AG08395 (cell line): ENCODE measurements at places on chromosomes 13 and 19.
A peak's percentile ranks its signal among the peaks of the same experiment; 100 is the strongest.

GRCh38 chr19:17564781-17565180 lies 9.3 kb downstream of the COLGALT1 start:
- no peak for DNase-seq

GRCh38 chr13:49927755-49928154 lies 8.4 kb downstream of the SPRYD7 start:
- peak; percentile 69 for DNase-seq

GRCh38 chr19:47615230-47615629 lies 6.3 kb downstream of the BICRA start:
- no peak for DNase-seq

GRCh38 chr19:56423985-56424353 lies 19.8 kb downstream of the ZNF583 start:
- DNase-seq = no peak

GRCh38 chr19:47510516-47511127 lies 4.2 kb downstream of the NAPA start:
- DNase-seq = no peak

- peak; percentile 96 for DNase-seq
Observed at GRCh38 chr19:49690656-49691242, at the start of gene CPT1C. CPT1C (plus strand) TSS chr19:49691116; CDS start chr19:49692253, 1,137 bp downstream.

DNA sequence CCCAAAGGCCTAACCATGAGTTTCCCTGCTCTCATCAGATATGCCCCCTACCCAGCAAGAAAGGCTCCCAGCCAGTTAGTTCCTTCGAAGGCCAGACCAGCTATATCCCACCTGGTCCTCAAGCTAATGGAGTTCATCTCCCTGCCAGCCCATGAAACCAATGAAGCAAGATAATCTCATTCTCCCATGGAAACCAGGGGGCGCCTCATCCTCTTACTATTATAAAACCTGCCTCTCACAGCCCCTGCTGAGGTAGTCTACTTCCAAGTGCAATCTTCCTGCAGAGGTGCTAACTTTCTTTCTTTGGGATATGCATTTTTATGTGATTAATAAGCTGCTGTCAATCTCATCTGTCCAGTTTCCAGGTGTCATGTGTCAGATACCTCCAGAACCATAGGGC lies 34.0 kb upstream of the ZNF573 start:
- no peak for DNase-seq

- no peak for DNase-seq
Observed at GRCh38 chr19:43690890-43691289, 20.9 kb upstream of the PLAUR start.

DNA sequence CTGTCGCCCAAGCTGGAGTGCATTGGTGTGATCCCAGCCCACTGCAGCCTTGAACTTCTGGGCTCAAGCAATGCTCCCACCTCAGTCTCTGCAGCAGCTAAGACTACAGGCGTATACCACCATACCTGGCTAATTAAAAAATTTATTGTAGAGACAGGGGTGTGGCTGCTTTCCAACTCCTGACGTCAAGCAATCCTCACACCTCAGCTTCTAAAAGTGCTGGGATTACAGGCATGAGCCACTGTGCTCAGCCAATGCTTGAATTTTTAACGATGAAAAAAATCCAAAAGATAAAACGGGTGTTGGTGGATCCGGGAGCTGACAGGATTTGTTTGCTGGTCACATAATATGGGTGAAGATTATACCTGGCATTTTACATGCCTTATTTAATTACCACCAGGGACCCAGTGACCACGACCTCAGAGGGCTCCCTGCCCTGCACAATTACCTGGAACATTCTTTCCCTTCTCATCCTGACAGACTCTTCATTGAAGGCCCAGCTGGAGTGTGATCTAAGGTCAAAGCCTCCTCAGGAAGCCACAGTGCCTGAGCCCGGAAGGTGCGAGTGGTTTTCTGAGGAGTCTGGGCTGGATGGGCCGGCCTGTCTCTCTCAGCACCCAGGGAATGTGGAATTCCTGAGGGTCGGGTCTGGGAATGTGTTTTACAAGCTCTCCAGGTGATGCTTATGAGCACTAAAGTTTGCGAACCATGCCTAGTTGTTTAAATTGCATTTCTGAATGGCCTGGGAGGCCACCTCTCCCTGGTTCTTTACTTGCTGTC lies 193.3 kb downstream of the USP12 start:
- no peak for DNase-seq

DNA sequence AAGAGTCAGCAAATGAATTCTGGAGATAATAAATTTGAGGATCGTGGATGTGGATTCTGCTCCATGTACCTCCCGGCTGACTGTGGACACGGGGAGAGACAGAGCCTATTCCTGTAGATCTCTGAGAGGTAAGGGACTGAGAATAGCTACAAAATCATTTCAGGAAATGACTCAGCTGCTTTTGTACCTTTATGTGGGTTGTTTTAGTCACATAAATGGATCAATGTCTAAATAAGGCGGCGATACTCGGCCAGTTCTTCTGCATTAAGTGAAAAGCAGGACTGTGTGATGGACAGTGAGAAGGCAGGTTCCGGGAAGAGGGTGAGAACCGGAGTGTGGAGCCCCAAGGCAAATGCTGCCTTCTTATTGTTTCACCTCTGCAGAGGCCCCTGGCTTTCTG lies 128.1 kb downstream of the EFNB2 start:
- no peak for DNase-seq

GRCh38 chr13:48733739-48734335 lies 80.1 kb downstream of the CYSLTR2 start:
- no peak for DNase-seq

DNA sequence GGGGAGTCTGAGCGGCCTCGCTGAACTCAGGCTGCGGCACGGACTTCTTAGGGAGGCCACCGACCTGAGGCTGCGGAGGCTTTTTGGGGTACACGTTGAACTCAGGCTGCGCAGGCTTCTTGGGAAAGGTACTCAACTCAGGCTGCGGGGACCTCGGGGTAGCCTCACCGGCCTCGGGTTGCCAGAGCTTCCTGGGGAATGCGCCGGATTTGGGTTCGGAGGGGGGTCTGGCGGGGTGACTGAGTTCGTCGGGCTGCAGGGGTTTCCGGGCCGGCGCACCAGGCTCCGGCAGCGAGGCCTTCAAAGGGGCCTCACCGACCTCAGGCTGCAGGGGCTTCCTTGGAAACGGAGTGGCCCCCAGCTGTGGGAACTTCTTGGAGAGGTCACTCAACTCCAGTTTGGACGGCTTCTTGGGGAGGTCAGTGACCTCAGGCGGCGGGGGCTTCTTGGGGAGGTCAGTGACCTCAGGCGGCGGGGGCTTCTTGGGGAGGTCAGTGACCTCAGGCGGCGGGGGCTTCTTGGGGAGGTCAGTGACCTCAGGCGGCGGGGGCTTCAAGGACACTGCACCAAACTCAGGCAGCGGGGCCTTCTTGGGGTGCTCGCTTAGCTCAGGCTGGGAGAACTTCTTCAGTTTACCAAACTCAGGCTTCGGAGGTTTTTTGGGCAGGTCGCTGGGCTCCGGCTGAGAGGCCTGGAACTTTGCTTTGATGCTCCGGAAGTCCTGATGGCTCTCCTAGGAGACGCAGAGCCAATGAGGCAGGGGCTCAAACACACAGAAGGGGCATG lies 3.2 kb downstream of the PRAM1 start:
- DNase-seq = no peak

GRCh38 chr13:82116422-82116989 lies 1765.8 kb downstream of the SLITRK1 start:
- no peak for DNase-seq

DNA sequence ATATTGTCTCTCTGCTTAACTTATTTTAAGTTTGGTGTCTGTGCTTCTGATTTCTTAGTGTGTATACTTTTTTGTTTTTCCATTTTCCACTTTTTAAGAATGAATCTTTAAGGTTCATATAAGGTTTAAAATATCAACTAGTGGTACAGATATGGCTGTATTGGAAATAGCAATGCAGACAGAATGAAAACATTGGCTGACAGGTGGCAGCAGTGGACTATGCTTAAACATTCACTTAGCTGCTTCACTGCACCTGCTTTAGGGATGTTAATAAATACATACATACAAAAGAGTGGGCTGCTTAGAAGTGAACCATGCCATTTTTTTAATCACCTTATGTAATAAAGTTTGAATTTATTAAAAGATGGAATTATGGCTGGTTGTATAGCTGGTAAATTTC lies 27.3 kb downstream of the TM9SF2 start:
- DNase-seq = no peak

- no peak for DNase-seq
Observed at GRCh38 chr13:24275041-24275440, 34.3 kb upstream of the C1QTNF9 start.

GRCh38 chr19:9945319-9945966 lies 9.1 kb upstream of the OLFM2 start:
- peak; percentile 94 for DNase-seq

DNA sequence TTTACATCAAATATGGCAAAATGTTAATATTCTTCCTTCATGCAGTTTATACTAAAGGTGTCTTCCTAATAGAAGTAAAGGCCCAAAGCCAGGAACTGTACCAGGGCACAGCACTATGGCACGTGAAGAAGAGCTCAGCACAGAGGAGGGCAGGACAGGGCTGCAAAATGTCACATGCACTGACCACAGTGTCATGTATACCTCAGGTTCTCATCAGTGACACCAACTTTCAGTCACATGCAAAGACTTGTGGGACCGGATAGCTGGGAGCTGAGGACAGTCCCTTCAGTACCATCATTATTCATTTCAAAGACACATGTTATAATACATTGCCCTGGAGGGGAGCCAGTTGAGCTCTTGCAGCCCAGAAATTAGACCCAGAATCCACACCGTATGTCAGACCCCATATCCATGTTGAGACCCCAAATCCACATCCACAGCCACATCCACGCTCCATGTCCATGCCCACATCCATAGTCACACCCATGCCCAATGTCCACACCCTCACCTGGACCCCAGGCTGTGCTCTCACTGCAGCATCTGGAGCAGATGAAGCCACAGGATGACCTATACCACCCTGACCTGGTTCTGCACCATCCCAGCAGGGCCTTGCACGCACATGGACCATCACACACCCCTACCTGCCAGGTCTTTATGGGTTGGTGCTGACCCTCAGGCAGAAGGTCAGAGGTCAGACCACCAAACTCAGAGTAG lies 111.8 kb downstream of the TUBA3C start:
- no peak for DNase-seq

DNA sequence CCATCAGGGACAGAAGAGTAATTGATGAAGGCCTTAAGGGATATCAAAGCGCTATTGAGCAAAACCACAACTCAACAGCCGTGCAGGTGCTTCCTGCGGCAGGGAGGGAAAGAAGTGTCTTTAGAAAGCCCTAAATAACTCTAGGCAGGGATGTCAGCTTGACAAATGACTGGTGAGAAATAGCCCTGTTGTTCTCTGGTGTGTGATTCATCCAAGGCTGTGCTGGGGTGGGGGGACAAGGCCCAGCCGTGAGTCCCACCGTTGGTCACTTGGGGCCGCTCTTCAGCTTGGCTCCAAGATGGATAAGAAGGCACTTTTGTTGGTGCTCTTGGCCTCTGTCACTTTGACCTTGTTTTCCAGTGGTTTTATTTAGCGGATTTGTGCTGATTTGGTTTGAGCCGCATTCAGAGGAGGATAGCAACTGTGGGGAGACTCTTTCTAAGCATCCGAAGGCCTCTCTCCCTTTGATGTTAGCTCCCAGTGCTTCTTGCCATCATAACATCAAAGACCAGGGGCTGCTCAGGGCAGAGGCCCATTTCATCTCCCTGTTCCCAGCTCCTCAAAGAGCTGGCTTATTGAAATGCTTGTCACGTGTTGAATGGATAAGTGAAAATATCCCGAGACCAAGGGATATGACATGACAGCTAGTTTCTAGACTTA lies 130.3 kb upstream of the SERP2 start:
- peak; percentile 17 for DNase-seq

- no peak for DNase-seq
Observed at GRCh38 chr13:74452176-74452575, 318.0 kb upstream of the KLF12 start.

DNA sequence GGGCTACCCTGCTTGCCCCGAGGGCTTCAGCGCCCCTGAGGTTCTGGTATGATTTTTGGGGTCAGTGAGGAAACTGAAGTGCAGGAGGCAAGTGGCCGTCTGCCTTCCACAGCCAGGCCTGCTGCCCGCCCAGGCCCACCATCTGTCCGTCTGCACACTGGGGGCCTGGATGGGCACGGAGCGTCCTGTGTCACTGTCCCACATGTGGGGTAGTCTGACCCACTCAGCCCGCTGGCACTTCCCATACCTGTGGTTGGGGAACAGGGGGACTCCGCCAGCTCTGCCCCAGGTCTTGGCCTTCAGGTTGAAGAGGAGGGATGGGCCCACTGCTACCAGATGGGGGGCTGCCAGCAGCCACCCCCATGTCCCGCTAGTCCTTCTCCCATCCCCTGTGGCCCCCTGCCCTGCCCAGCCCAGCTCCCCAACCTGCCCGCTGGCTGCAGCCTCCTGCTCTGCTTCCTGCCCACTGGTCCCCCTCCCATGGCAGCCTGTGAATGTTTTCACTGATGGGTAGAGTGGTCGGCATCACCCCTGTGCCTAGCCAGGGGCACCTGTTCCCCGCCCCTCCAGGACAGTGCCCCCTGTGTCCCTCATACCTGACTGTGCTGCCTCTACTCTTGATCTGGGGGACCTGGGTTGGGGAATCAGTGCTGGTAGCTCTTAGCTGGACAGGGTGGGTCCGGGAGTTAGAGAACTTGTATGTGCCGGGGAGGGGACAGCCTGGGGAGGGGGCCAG lies 9.5 kb downstream of the PIAS4 start:
- no peak for DNase-seq

GRCh38 chr19:38145623-38146022 lies 78.4 kb downstream of the DPF1 start:
- no peak for DNase-seq

- DNase-seq = no peak
Observed at GRCh38 chr13:40456979-40457553, 209.4 kb downstream of the FOXO1 start.

DNA sequence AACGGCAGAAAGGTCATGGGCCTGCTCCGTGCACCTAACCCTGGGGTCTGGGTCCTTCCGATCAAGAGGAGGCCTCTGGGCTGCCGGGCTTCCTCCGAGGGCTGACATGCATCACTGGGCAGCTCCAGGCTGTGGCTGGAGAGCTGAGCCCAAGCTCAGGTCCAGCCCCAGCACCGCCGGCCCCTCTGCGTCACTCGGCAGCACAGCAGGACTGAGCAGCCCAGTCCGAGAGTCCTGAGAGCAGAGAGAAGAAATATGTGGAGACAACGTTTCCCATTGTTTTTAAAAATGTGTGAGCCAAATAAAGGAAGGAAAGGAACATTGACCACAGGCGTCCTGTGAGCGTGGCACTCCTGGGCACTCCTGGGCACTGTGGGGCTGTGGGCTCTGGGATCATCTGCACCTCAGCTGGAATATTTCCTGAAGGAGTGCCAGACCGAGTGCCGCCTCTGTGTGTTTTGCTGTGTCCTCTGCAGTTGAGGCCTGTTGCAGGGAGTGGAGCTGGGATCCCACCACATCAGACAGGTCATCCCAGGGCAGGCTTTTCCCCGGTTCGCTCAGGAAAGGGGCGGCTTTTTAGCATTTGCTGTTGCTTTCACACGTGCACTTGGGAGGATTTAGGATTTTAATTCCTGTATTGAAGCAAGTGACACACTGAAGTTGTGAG lies 37.8 kb upstream of the TFDP1 start:
- peak; percentile 27 for DNase-seq

DNA sequence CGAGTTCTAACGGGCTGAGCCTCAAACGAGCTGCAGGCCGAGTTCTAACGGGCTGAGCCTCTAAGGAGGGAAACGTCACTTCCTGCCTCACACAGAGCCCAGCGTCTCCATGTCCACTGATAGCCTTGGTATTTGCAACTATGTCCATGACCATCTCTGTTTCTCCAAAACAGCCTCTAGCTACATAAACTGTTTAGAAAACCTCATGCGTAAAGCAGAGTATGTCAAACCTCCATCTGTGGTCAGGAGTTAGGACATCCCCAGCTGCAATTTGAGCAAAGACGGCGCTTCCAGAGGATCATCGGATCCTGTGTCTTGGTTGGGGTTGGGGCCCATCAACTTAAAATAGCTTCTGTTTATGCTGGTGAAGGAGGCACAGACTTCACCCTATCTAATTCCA lies 20.8 kb downstream of the RASA3 start:
- DNase-seq = no peak
